Activated T-cell treated with anti-CD3 and anti-CD28 coated beads for 24 hours (primary cell): ENCODE measurements at places on chromosomes 2 and 18.

- no peak for DNase-seq
These were observed 165.9 kb upstream of the RND3 start for GRCh38 chr2:150653351-150653750.

- no peak for DNase-seq
These were observed 53.8 kb upstream of the TMEM87B start for GRCh38 chr2:112001136-112001715.

- peak; percentile 6 for DNase-seq
These were observed 210.0 kb downstream of the RBM43 start for GRCh38 chr2:151051574-151052220.

DNA sequence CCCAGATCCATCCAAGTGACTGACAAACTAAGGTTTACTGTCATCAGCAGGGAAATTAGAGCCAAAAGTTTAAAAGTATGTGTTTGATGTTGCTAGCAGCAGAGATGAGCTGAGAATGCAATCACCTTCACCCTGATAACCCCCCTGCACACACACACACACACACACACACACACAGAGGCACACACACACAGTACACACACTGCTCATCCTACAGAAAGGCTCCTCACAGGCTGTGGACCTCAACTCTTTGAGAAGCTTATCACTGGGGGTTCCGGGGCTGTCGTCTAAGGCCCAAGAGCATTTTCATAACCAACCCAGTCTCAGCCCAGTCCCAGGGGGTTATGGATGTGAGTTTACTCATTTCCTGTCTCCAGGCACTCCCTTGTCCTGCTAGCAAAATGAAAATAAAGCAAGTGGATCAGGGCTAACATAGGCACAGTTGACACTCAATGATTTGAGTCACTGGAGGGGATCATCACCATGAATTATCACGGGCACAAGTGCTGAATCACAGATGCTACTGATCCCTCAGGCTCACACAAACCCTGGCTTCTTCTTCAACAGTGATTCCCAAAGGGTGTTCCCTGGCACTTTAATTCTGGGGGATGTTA is 76.6 kb downstream of the ALK start:
- DNase-seq: no peak

GRCh38 chr2:197109326-197109725 is 182.8 kb upstream of the PGAP1 start:
- no peak for DNase-seq

DNA sequence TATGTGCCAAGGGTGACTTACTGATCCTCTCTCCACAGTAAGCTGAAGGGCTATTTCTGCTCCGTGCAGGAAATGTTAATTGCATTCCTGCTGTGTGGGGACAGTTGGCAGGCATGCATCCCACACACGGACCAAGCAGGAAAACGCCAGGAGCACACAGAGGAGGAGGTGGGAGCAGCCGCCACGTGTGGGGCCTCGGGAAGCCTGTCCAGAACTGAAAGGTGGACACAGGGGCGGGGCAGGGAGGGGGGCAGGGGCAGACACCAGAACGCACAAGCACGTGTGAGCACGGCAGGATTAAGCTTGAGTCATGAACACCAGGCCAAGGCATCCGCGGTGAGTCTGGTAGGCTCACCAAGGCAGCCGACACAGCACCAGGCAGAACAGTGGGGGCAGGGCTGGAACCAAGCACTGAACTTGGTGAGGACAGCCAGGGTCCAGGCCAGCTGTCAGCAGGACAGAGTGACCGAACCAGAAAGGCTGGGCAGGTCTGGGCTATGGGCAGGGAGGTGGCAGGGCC is 177.1 kb downstream of the EIPR1 start:
- DNase-seq: no peak

- DNase-seq: no peak
These were observed 103.5 kb upstream of the TRIB2 start for GRCh38 chr2:12613137-12613835.

DNA sequence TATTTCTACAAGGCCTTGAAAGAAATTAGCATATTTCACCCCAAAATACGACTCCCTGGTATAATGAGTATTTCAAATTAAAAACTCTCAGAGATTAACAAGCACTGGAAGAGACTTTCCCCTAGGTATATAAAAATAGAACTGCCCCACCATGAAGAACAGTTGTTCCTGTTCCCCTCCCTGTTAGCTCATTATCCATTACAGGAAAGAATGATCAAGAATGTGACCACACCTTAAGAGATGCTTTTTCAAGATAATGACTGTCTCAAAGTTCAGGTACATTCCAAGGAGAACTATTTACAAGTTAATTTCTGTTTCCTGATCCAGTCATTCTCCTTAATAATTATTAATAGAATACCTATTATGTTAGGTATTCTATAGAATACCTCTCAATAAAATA is 1220.6 kb upstream of the CDH2 start:
- DNase-seq: no peak

GRCh38 chr18:8357320-8357719 is 251.9 kb upstream of the RAB12 start:
- DNase-seq: no peak

GRCh38 chr2:8938384-8938783 is 65.1 kb downstream of the MBOAT2 start:
- DNase-seq: no peak

DNA sequence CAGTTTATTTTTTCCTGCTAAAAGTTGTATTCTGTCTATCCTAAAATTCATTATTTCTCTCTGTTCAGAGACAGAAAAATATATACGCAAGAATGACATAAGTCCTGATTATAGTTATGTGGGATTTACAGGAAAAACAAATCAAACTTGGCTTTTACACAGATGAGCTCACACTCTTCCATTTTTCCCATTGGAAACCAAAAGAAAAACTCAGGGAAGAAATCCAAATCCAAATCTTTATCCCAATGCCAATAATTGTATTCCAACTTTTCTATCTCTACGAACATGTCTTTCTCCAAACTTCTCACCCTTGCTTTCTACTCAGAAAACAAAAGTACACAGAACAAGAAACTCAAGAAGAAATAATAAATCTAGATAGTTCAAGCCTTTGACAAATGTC is 249.1 kb upstream of the TMEFF2 start:
- DNase-seq: no peak

- DNase-seq: no peak
These were observed 1.2 kb upstream of the NPAS2 start for GRCh38 chr2:100818606-100819369.

GRCh38 chr18:14025306-14025940 is 106.8 kb downstream of the ZNF519 start:
- no peak for DNase-seq

- no peak for DNase-seq
These were observed 24.7 kb downstream of the RND3 start for GRCh38 chr2:150462770-150463169.
